ENCODE measurements at places on chromosomes 13 and 19. TPM values are rescaled to one million over a fixed set of nuclear protein-coding genes. Genes with fewer than 3 reads are reported as not detected.
A peak's percentile ranks its signal among the peaks of the same experiment; 100 is the strongest.

GRCh38 chr13:30846311-30846710 lies 59.8 kb upstream of the MEDAG start:
- no peak for DNase-seq

DNA sequence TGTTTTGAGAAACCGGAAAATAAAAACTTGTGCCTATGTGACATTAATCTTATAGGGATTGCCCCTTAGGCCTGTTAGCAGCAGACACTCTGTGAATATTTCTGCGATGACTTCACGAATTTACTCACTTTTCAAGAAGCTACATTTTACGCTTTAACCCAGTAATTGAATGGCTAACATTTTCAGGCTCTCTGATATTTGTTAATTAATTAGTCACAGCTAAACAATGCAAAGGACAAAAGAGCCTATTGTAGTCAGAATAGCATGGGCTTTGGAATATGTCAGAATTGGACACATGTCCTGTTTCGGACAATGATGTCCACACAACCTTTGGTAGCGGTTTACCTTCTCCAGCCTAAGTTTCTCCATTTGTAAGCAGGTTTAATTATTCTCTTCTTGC lies 506.6 kb downstream of the EFNB2 start:
- DNase-seq: no peak

DNA sequence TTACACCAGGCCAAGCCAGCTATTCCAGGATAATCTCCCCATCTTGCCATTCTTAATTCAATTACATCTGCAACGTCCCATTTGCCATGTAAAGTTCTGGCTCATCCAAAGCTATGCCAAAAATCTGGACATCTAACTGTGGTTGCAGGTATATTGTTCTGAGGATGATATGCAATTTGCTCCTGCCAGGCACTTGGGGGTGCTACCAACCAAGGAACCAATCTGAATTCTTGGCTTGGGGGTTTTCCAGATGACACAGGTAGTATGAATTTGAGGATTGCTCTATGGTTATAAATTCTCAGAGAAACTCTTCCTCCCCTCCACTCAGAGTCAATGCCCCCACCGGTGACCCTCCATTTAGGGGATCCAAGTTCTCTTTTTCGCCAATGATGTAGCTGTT lies 33.0 kb downstream of the CRYL1 start:
- DNase-seq: peak; percentile 58

- DNase-seq: no peak
Observed at GRCh38 chr13:88144580-88144979, 473.4 kb downstream of the SLITRK5 start.

- no peak for DNase-seq
Observed at GRCh38 chr13:91101381-91101780, 246.1 kb upstream of the MIR17HG start.

DNA sequence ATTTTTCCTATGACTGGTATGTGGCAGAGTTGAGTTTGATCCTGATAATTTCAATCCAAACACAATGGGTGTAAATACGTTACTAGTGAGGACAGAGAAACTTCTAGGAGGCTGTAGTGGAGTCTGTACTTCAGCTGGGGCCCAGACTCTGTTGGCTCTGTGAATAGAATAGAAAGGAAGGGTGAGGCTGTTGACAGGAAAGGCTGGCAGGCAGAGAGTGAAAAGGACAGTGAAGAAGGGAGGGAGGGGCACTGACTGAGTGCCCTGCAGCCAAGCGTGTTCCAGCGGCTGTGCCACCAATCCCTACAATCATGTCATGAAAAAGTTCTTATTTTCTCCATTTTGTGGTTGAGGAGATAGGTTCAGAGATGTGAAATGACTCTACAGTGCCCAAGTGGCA lies 80.5 kb downstream of the MBNL2 start:
- no peak for DNase-seq

GRCh38 chr19:10228920-10229319 lies 2.2 kb downstream of the S1PR2 start:
- no peak for DNase-seq

- DNase-seq: no peak
Observed at GRCh38 chr13:74246487-74246886, 112.3 kb upstream of the KLF12 start.

- DNase-seq: no peak
Observed at GRCh38 chr13:31105020-31105795, 56.5 kb downstream of the HSPH1 start.

DNA sequence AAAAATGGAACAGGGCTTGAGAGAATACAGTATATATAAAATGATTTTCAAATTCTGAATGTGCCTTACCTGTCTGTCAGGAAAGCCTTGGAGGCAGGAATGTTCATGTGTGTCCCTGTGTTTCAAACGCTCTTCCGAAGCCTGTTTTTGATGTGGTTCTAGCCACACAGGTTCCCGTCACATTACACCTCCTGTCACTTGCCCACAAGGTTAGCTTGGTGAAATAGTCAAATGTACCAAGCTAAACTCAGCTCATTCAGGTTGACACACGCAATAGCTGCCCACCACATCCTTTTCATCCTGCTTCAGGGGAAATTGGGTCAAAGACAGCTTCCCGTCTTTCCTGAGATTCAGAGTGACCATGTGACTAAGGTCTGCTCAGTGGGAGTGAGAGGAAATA lies 574.0 kb downstream of the EFNB2 start:
- DNase-seq: no peak

GRCh38 chr13:98476538-98476966 lies 100.4 kb downstream of the STK24 start:
- no peak for DNase-seq

- peak; percentile 46 for DNase-seq
Observed at GRCh38 chr13:96816874-96817273, 177.4 kb downstream of the OXGR1 start.

DNA sequence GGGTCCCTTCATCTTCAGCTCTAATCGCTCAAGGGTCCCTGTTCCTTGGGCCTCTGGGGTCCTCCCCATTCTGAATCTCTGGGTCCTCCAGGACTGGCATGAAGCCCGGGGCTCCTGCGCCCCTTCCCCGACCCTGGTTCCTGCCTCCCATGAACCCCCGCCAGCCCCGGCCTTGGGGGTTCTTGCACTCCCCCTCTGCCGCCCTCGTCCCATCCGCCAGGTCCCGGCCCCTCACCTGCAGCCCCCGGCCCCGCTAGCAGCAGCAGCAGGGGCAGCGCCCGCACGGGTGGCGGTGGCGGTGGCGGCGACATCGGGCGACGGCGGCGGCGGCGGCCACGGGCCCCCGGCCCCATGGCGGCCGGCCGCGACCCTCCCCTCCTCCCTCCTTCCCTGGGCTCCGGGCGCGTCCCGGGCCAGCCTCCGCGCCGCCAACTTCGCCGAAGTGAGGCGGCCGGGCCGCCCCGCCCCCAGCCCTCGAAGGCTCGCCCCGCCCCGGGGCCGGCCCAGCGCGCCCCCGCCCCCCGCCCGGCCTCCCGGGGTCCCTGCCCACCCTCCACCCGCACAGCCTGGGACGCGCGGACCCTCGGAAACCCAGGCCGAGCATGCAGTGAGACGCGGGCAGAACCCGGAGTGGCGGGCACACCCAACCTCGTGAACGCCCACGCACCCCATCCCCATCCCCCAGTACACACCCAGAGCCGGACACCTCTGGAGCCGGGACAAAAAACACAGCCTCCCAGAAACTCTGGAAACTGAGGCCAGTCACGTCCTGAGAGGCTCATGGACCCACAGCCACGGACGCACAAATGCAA lies at the start of gene NOTCH3:
NOTCH3 (minus strand) TSS at position 443 of the 812 bp plus-strand sequence; CDS start at position 353, 90 bp downstream.
- DNase-seq: no peak

DNA sequence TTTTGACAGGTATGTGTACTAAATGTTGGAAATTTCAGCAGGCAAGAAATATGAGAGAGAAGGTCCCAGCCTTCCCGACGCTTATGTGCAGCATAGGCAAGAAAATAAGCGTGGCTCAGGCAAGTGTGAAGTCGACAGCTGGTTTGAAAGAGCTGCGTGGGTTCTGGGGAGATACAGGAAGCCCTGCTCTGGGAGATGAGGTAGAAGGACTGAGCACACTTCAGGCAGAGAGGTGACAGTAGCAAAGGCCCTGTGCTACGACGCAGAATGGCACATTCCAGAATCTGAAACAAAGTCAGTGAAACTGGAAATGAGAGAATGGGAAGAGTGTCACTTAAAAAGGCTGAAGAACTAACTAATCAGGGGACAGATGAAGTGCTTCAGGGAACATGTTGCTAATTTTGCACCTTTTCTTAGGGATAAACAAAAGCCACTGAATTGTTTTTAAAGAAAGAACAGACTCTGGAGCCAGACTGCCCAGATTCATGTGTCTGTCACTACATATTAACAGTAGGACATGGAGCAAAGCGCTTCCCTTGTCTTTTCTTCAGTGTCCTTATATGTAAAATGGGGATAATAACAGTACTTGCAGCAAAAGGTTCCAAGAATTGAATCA lies 160.1 kb downstream of the SPRY2 start:
- no peak for DNase-seq

DNA sequence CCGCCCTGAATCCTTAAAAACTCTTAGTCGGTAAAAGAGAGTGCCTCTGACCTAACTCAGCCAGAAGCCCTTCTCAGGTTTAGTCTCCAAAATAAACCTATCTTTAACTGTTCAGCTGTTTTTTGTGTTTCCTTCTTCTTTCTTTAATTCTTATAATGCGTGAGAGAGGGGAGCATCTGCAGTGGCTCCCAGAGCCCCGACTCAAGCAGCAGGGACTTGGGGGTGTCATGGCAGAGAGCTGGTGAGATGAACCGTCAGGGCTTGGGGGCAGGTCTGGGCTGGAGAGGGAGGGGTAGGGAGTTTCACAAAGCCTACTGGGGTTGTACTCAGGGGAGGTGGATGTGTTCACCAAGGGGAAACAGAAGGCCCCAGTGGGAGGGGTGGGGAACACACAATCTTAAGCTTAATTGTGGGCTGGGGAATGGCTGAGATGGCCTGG lies 16.8 kb upstream of the SIGLEC6 start:
- DNase-seq: no peak

DNA sequence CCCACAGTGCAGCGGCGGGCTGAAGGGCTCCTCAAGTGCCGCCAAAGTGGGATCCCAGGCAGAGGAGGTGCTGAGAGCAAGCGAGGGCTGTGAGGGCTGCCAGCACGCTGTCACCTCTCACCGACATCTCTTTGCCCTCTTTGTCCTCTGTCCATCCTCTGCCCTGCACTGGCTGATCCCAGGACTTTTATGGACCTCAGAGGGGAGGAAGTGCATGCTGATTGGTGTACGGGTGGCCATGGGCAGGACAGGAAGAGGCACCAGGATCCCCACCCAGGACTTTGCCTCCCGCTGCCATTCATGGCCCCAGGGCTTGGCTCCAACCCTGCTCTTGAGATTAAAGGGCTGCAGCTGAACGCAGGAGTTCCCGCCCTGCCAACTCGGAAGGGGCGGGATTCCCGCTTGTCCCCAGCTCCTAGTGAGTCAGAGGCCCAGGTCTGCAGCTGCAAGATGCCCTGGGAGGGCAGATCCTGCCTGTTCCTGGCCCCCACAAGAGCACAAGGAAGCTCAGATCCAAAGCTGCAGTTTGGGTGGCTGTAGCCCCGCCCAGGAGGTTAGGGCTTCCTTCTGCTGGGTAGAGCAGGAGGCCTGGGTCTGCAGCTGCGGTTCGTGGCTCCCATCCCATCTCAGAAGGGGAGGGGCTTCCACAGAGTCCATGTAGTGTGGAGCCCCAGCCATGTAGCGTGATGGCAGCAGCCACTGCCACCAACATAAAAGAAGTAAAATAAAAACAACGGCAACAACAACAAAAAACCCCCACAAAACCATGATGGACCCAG lies 1716.7 kb downstream of the SLITRK1 start:
- no peak for DNase-seq

Gene ANKRD10
- 201 TPM for total RNA-seq

Gene CABP5
- total RNA-seq: not detected

Gene TUBA3C
- not detected for total RNA-seq

Gene MEIOSIN
- not detected for total RNA-seq

Measured in H1 (cell line).